ENCODE measurements at places on chromosomes 1 and 21.

GRCh38 chr1:111727056-111727455, 12.1 kb downstream of the INKA2 start:
- no peak for DNase-seq

GRCh38 chr1:11046625-11047365, at the start of gene MASP2:
Gene MASP2 (minus strand): TSS chr1:11047239. CDS start chr1:11047207, 32 bp downstream.
- DNase-seq, result no peak

DNA sequence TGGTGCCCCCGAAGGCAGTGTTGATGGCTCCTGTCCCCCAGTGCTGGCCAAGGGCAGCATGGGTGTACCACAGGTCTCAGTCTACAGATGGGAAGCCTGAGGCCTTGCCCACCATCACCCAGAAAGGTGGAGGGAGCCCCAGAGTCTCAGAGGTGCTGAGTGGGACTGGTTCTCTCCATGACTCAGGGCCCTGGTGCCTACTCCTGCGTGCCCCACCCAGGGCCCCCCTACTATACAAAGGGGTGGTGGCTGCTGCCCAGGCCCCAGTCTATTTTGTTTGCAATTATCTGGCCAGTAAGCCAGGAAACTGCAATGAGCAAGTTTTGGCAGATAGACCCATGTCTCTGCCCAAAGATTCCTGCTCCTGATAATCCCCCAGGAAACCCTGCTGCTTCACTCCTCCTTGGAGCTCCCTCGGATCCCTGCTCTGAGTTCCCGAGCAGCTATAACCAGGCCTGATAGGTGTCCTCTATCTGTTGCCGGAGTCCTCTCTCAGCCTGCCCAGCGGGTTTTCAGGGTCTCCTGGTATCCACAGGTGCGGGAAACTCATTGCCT, 41.7 kb downstream of the EDN2 start:
- DNase-seq, result no peak

DNA sequence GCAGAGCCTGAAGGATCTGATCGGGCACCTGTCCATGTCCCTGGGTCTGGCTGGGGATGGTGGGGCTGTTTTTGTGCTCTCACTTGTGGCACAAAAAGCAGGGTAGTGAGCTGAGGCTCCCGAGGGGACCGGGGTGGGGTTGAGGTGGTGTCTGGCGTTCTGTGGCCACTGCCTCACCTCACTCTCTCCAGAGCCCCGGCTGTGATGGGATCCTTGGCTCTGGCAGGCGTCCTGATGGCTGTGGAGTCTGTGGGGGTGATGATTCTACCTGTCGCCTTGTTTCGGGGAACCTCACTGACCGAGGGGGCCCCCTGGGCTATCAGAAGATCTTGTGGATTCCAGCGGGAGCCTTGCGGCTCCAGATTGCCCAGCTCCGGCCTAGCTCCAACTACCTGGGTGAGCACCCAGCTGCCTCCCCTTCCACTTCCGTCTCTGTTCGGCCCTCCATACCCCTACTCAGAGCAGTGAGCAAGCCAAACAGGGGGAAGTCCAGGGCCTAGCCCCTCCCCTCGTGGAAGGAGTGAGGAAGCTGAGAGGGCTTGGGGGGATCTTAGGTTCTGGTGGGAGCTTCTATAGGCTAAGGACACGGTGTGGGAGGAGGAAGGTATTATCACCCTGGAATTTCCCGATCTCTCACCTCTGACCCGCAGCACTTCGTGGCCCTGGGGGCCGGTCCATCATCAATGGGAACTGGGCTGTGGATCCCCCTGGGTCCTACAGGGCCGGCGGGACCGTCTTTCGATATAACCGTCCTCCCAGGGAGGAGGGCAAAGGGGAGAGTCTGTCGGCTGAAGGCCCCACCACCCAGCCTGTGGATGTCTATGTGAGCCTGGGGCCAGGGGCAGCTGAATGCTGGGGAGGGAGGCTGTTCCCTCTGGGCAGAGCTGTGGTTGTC, 7.0 kb downstream of the ADAMTSL4 start:
- no peak for DNase-seq

DNA sequence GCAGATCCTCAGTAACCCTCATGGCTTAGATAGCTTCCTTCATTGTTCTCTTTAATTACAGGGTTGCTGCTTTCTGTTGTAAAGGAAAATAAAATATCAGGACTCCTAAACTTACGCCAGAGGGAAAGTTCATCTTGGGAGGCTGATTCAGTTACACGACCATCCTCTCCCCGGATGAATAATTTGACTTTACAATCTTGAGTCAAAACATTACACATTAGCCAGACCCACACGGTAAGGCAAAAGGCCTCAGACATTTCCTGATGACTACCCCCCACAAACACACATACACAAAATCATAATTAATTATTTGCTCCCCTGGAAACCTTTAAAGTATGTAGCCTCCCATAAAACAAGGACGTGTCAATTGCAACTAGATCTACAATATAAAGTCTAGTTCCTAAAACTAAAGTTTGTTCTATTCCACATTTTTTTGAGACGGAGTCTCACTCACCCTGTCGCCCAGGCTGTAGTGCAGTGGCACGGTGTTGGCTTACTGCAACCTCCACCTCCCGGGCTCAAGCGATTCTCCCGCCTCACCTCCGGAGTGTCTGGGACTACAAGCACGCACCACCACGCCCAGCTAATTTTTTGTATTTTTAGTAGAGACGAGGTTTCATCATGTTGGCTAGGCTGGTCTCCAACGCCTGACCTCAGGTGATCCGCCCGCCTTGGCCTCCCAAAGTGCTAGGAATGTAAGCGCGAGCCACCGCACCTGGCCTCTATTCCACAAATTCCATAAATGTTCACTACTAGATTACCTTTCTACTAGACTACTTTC, 830 bp upstream of the PRDX1 start:
- DNase-seq, result no peak

DNA sequence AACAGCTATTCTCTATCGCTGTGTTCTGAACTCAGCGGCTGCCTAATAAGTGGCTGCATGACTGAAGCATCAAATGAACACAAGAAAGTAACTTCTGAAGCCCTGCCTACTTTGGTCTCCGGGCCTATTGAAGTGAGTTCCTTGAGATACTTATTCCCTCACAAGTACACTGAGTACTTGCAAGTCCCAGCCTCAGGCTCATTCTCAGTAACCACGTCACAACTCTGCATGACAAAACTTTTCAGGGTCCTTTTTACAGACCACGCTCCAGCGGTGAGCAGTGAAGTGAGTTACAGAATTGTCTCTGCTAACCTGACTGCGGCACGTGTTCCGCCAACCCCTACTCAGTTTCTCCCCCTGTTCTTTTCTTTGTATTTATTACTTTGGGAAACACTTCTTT, 1342.7 kb upstream of the ADGRL4 start:
- DNase-seq, result no peak

- no peak for DNase-seq
These were observed 554 bp downstream of the EVA1C start for GRCh38 chr21:32413015-32413504.

- no peak for DNase-seq
These were observed 380 bp downstream of the COL18A1 start for GRCh38 chr21:45405271-45405818.

DNA sequence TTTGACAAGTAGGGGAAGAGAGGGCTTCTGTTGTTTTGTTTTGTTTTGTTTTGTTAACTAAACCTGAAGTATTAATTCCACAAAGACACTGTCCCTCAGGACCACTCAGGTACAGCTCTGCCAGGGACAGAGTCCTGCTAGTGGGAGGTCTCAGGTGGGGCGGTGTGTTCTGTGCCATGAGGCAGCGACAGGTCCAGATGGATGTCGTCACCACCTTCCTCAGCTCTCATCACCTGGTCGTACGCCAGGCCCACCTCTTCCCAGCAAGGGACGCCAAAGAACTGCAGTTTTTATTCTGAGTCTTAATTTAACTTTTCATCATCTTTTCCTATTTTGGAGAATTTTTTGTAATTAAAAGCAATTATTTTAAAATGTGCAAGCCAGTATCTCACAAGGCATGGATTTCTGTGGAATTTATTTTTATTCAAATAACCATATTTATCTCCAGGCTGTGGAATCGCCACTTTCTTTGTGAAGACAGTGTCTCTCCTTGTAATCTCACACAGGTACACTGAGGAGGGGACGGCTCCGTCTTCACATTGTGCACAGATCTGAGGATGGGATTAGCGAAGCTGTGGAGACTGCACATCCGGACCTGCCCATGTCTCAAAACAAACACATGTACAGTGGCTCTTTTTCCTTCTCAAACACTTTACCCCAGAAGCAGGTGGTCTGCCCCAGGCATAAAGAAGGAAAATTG, 62.5 kb downstream of the POFUT2 start:
- DNase-seq, result no peak

DNA sequence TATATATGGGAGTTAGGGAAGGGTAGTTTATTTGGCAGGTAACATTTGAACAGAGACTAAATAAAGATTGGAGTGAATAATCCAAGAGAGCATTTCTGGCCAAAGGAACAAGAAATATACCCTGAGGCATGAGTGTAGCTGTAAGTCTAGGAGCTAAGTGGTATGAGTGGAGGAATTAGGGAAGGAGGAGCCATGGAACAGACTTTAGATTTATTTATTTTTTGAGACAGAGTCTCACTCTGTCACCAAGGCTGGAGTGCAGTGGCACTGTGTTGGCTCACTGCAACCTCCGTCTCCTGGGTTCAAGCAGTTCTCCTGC, 18.4 kb downstream of the CAPZA1 start:
- no peak for DNase-seq

DNA sequence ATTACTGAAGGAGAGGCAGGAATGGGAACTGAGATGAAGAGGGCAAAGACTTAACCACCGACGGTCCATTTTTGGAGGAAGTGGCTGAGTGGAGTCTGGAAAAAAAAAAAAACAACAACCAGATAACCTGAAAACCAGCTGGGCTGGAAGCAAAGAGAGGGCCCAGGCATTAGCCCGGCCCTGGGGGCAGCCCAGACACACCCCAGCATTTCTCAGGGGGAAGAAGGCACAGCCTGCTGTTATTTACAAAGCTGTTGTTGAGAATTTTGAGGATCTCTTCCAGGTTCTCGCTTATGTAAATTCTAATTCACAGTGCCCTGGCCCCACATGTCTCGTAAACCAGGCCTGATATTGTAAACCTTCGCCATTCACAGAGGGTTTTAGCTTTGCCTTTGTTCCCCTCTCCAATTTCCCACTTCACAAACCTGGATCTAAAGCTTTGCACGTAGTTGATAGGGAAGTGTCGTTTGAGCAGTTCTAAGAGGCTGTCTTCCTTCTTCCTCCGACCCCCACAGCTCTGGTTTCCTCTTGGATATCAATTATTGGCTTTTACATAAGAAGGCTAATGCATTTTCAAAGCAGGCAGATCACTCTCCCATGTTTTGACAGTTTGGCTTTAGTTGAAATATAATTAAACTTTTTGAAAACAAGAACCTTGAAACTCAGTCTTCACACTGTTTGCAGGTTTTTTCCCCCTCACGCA, 161.8 kb upstream of the IRF2BP2 start:
- no peak for DNase-seq

- no peak for DNase-seq
These were observed 134.1 kb downstream of the SLC30A10 start for GRCh38 chr1:219794085-219794743.

DNA sequence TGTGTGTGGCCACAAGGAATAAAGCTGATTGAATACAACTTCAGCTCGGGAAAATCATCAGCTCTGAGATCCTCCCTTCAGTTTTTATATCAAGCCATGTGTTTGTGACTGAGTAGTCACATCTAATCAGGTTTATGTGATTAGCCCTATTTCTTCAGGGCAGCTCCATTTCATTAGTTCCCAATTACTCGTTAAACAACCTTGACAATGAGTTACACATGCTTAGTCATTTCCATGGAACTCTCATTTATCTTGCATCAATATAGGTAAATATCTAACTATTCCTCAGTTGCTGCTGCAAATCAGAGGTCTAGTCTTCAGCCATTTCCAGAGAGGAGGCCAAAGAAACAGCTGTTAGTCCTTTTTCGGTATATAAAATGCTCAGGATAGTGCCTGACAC, 16.3 kb downstream of the CRB1 start:
- DNase-seq, result no peak

- DNase-seq, result no peak
These were observed 310.2 kb downstream of the NTNG1 start for GRCh38 chr1:107450899-107451664.

GRCh38 chr1:17211377-17211776, 6.4 kb downstream of the PADI1 start:
- DNase-seq, result no peak

Data from T-helper 2 cell (primary cell).